ENCODE measurements at places on chromosomes 2 and 18. TPM values are rescaled to one million over a fixed set of nuclear protein-coding genes. Genes with fewer than 3 reads are reported as not detected.

Gene FTCDNL1
- not detected for polyA plus RNA-seq

Gene NEB
- polyA plus RNA-seq, result 0.05 TPM

Gene MDH1B
- 1.7 TPM for polyA plus RNA-seq

- H3K4me3 ChIP-seq, result no peak overlapping the region
- H3K36me3 ChIP-seq, result no peaks in the 10 kb centered on the region
Measured at GRCh38 chr2:126748929-126749518, 93.1 kb downstream of the GYPC start.

DNA sequence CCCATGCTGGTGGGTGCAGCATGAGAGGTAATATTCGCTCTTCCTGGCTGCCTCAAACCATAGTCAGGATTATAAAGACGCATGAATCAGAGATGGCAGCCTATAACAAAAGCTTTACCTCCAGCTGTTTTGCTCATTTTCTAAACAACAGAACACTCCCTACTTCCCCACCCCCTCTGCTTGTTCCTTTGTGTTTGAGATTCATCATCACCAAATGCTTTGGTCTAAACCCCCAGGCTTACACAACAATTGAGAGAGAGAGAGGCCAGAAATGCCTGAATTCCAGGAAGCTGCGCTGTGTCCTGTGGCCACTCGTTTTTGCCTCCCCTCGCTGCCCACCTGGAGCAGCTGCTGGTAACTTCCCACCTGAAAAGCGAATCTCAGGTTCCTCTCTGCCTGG, 78.8 kb upstream of the CAPN13 start:
- H3K27me3 ChIP-seq, result no peaks in the 10 kb centered on the region
- no peaks in the 10 kb centered on the region for H3K36me3 ChIP-seq
- no peak overlapping the region for H3K27ac ChIP-seq

GRCh38 chr2:39625927-39626270, 39.8 kb upstream of the TMEM178A start:
- H3K27me3 ChIP-seq, result no peaks in the 10 kb centered on the region
- no peak overlapping the region for H3K4me3 ChIP-seq
- H3K36me3 ChIP-seq, result no peaks in the 10 kb centered on the region
- no peak overlapping the region for H3K27ac ChIP-seq
- H3K4me1 ChIP-seq, result no peaks in the 10 kb centered on the region

DNA sequence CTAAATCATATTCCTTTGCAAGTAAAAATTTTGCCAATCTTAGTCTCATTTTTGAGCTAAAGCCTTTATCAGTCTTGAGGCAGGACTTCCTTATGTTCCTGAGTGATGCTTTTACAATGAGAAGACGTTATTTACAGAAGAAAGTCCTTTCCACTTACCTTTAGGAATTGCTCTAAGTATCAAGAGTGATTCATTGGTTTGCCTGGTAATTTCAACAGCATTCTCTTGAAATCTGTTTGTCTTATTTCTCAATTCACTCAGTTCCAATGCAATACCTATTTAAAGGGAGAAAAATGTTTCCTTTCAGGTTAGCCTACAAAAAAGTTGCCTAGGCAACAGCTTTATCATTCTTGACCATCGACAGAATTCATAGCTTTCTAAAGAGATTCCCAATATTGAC, 137.2 kb downstream of the LAMA1 start:
- H3K36me3 ChIP-seq, result no peaks in the 10 kb centered on the region
- H3K27me3 ChIP-seq, result no peaks in the 10 kb centered on the region
- peaks cover 6% of the 10 kb centered on the region for H3K4me1 ChIP-seq
- DNase-seq, result no peak

Gene LCT
- polyA plus RNA-seq, result not detected

DNA sequence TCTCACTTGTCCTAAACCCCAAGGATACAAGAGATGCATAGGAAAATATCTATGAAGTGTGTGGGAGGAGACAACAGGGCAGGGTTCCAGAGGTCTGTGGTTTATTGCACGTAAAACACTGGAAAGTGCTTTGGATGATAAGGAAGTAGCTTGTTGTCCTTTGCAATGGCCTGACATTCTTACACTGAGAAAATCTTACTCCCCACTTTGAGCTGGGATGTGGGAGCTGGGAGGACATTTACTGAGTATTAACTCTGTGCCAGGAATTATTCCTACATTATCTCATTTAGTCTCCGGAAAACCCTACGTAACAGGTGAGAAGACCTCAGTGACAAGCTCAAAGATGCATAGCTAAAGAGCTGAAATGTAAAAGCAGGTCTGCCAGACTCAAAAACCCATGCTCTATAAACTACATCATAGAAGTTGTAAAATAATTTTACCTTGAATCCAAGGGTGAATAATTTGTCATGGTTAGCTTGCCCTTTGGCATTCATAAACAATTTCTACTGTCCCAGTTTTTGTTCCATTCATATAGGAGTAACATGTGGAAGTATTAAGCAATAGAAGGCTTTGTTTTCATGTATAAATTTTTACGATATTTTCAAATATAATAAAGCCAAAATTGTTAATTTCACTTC, 9.2 kb upstream of the GALNT3 start:
- DNase-seq, result no peak
- H3K27ac ChIP-seq, result no peak overlapping the region
- no peaks in the 10 kb centered on the region for H3K27me3 ChIP-seq
- H3K4me3 ChIP-seq, result no peak overlapping the region
- H3K4me1 ChIP-seq, result no peaks in the 10 kb centered on the region

Data from SK-N-SH (cell line).